ENCODE measurements at places on chromosomes 5 and 9. TPM values are rescaled to one million over a fixed set of nuclear protein-coding genes. Genes with fewer than 3 reads are reported as not detected.

DNA sequence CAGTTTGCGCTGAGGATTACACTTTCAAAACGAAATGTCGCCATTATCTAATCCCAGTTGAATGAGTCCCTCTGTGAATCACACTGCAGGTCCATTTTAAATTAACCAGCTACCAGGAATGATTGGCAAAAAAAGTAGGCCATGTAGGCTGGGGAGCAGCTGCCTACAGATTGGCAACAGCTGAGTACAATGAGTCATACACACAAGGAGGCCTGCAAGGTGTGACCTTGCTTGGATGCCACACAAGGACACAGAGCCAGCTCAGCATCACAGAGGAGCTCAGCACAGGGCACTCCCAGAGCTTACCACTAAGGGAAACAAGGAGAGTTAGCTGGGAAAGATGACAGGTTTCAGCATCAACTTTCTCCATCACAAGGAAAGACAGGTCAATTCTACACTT, 12.9 kb downstream of the HAVCR1 start:
- H3K4me1 ChIP-seq, result peaks cover 20% of the 10 kb centered on the region
- no peaks in the 10 kb centered on the region for H3K36me3 ChIP-seq
- no peak overlapping the region for H3K4me3 ChIP-seq
- H3K27ac ChIP-seq, result no peak overlapping the region

The LCN15 gene
- total RNA-seq, result 0.49 TPM

The FCN2 gene
- total RNA-seq, result not detected

DNA sequence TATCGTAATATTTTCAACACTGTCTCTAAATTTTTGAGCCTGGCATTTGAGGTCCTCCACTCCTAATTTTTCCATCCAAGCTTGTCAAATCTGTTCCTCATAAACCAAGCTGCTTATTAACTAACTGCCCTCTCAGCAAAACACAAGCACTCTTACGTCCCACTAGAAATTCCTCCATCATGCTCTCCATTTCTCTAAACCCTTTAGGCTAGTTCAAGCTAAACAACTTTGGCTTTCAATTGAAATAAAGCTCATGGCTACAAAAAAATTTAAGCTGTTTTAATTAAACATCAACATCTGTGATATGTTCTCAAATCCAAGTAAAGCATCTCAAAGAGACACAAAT, 45.7 kb downstream of the RNF145 start:
- no peak overlapping the region for H3K27ac ChIP-seq
- H3K4me1 ChIP-seq, result peaks cover 8% of the 10 kb centered on the region
- DNase-seq, result no peak
- peaks cover 1% of the 10 kb centered on the region for H3K27me3 ChIP-seq
- H3K4me3 ChIP-seq, result no peak overlapping the region
- H3K36me3 ChIP-seq, result no peaks in the 10 kb centered on the region

- no peak overlapping the region for H3K4me3 ChIP-seq
- no peak overlapping the region for H3K27ac ChIP-seq
- H3K36me3 ChIP-seq, result no peaks in the 10 kb centered on the region
- H3K27me3 ChIP-seq, result peaks cover 2% of the 10 kb centered on the region
- DNase-seq, result no peak
Measured at GRCh38 chr9:21750021-21750735, 52.3 kb upstream of the MTAP start.

The SH2D3C gene
- 137 TPM for total RNA-seq

DNA sequence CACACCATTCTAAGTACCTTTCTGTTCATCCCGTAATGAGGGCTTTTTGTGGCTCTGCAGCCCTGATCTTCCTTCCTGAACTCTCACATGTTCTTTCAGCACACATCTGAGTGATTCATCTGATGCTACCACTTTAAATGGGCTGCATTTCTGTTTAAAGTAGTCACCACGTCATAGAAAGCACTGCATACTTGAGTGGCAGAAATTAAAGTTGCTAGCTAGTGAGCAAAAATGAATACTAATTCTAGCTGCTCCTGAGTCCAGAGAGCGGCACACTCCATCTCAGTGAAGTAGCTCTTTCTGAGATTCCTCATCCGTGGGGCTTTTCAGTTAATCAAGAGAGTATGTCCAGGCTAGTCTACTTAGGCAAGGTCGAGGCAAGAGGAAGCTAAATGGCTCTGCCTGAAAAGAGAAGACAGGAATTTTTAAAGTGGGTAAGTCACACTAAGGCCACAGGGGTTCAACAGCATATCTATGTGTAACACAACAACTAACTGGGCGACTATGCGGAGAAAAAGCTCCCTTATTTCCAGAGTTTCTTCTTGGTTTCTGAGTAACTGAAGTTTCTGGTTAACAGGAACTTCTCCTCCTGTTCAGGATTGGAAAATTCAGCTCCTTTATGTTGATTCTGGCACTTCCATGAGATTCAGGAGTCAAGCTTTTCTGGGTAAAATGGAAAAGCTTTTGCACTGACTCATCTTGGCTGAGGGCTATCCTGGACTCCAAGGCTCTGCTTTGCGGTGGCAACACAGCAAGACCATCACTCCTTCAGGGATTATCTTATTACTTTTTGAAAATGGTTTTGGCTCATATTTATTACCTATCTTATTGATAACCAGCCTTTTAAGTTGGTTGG, 109.5 kb downstream of the TAF11L14 start:
- no peaks in the 10 kb centered on the region for H3K36me3 ChIP-seq
- H3K4me1 ChIP-seq, result no peaks in the 10 kb centered on the region
- no peak overlapping the region for H3K27ac ChIP-seq
- H3K4me3 ChIP-seq, result no peak overlapping the region
- no peak for DNase-seq

The PCDHGA10 gene
- 43.0 TPM for total RNA-seq

The TMEM245 gene
- 32.6 TPM for total RNA-seq

GRCh38 chr5:75363111-75363510, 26.1 kb downstream of the HMGCR start:
- peaks cover 3% of the 10 kb centered on the region for H3K27me3 ChIP-seq
- H3K4me3 ChIP-seq, result no peak overlapping the region
- H3K27ac ChIP-seq, result no peak overlapping the region
- H3K4me1 ChIP-seq, result peaks cover 11% of the 10 kb centered on the region

DNA sequence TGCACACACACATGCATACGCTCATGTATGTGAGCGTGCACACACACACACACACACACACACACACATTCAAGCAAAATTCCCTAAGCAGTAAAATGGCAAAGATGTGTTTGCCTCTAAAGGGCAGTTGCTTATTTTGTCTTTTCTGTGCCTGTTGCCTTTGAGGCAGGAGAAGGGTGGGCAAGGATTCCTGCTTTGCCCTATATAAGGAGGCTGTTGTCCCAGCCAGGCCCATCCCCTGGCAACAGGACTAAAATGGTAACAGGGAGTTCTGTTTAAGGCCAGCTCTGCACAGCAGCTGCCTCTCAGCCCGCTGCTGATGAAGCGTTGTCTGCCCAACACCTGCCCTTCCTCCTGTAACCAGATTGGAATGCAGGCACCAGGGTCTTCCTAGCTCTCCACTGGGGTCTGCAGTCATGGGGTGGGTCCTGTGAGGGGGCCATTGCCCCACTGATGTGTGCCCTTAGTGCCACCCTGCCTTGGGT, 64.4 kb downstream of the PPARGC1B start:
- H3K36me3 ChIP-seq, result no peaks in the 10 kb centered on the region
- H3K4me3 ChIP-seq, result no peak overlapping the region
- no peak overlapping the region for H3K27ac ChIP-seq
- peaks cover 5% of the 10 kb centered on the region for H3K27me3 ChIP-seq
- H3K4me1 ChIP-seq, result peaks cover 6% of the 10 kb centered on the region

The TRIM52 gene
- total RNA-seq, result 10.4 TPM

The FIBCD1 gene
- total RNA-seq, result 0.33 TPM

- peaks cover 2% of the 10 kb centered on the region for H3K4me1 ChIP-seq
- no peaks in the 10 kb centered on the region for H3K36me3 ChIP-seq
- no peak overlapping the region for H3K27ac ChIP-seq
- peaks cover 3% of the 10 kb centered on the region for H3K27me3 ChIP-seq
- no peak overlapping the region for H3K4me3 ChIP-seq
Measured at GRCh38 chr5:33160871-33161270, 279.9 kb upstream of the TARS1 start.

- H3K4me3 ChIP-seq, result no peak overlapping the region
- DNase-seq, result no peak
- no peak overlapping the region for H3K27ac ChIP-seq
- H3K36me3 ChIP-seq, result no peaks in the 10 kb centered on the region
- H3K27me3 ChIP-seq, result no peaks in the 10 kb centered on the region
- no peaks in the 10 kb centered on the region for H3K4me1 ChIP-seq
Measured at GRCh38 chr9:115220319-115221005, 102.5 kb upstream of the TNC start.

GRCh38 chr5:145316282-145316681, 518.9 kb downstream of the PRELID2 start:
- no peak overlapping the region for H3K27ac ChIP-seq
- no peaks in the 10 kb centered on the region for H3K27me3 ChIP-seq
- no peak for DNase-seq
- H3K36me3 ChIP-seq, result no peaks in the 10 kb centered on the region

GRCh38 chr5:123157791-123158581, 68.9 kb downstream of the PRDM6 start:
- H3K27me3 ChIP-seq, result no peaks in the 10 kb centered on the region
- no peak for DNase-seq
- H3K4me3 ChIP-seq, result no peak overlapping the region
- no peaks in the 10 kb centered on the region for H3K4me1 ChIP-seq
- H3K36me3 ChIP-seq, result no peaks in the 10 kb centered on the region

The BTNL3 gene
- 0.36 TPM for total RNA-seq

GRCh38 chr5:103693517-103693916, 130.9 kb upstream of the NUDT12 start:
- no peaks in the 10 kb centered on the region for H3K36me3 ChIP-seq
- peak overlapping the region; percentile 24 for H3K4me3 ChIP-seq
- H3K4me1 ChIP-seq, result peaks cover 25% of the 10 kb centered on the region
- H3K27me3 ChIP-seq, result peaks cover 1% of the 10 kb centered on the region
- DNase-seq, result no peak

The SHOC1 gene
- total RNA-seq, result not detected
